AG08395 (cell line): ENCODE measurements at places on chromosomes 7 and 10.

GRCh38 chr10:132793871-132794849, 8.2 kb upstream of the NKX6-2 start:
- DNase-seq = no peak

DNA sequence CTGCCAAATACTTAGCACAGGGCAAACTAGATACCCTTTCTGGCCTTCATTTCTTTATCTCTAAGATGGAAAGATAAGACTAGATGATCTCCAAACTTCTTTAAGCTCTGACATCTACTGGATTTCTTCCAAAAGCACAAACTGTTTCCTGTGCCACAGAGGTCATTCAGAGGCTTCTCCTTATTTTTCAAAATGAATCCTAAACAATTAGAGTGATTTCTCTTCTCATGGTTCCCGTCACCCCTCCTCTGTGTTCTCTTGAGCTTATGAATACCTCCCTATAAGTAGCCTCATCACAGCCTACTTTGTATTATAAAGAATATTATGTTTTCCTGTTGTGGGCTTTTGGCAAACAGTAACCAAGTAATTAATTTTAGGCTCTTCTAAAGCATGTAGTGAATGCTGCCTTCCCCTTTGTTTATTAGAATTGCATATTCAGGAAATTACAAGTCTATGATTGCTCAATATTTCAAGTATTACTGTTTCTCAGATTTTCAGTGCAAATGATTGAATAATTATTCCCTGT, 179.5 kb downstream of the REEP3 start:
- DNase-seq = no peak

- DNase-seq = no peak
Observed at GRCh38 chr10:43221419-43222209, 45.3 kb downstream of the RASGEF1A start.

- DNase-seq = no peak
Observed at GRCh38 chr7:46696741-46697140, 775.7 kb upstream of the IGFBP3 start.

DNA sequence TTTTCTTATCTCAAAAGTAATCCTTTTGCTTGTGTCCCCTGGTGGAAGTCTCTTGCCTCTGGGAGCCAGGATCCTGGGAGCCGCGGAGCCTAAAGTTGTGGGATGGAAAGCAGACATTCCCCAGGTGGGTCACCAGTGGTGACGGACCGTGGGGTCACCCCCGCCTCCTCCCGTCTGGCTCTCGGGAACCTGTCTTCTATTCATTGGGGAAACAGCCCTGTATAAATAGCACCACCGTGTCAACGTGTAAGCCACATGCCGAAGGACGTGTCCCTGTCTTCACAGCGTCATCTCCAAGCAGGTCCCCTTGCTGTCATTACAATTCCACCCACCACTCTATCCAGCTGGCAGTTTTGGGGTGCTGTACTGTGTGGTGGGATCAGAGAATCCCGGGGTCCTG, 87.5 kb downstream of the ELFN1 start:
- DNase-seq = no peak

- DNase-seq = no peak
Observed at GRCh38 chr10:62632071-62632809, 172.3 kb upstream of the ADO start.

DNA sequence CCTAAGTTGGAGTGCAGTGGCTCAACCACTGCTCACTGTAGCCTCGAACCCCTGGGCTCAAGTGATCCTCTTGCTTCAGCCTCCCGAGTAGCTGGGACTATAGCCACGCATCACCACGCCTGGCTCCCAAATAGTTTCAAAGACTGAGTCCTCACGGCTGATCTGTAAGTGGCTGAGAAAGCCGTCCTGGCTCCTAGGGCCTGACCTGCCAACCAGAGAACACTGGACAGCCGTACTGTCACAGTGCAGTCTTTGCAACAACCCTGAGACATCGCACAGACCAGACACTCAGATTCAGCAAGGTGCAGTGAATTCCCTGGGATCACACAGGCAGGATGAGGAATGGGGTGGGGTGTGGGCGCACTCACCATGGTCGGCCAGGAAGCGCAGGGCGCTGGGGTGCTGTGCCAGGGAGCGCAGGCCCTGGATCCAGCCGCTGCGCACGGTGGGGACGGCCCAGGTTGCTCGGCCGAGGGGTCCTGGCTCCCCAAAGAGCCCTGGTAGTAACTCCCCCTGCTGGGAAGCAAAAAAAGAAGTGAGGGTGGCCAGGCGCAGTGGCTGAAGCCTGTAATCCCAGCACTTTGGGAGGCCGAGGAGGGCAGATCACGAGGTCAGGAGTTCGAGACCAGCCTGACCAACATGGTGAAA, 10.7 kb downstream of the BRAT1 start:
- peak; percentile 1 for DNase-seq

DNA sequence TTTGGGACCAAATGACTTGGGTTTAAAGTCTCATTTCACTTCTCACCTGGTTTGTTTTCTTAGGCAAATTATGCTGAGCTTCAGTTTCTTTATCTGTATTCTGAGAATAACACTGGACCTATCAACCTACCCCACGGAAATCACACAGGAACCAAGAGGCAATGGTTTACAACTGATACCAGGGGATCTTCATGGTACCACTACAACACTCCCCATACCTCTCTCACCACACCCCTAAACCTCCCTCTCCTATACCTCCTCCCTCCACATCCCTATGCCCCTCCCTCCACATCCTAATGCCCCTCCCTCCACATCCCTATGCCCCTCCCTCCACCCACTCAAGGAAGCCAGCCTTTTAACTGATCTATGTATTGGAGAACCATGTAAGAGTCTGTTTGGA, 9.9 kb downstream of the FAM204A start:
- DNase-seq = no peak

GRCh38 chr7:48505051-48505450, 333.8 kb downstream of the ABCA13 start:
- no peak for DNase-seq

DNA sequence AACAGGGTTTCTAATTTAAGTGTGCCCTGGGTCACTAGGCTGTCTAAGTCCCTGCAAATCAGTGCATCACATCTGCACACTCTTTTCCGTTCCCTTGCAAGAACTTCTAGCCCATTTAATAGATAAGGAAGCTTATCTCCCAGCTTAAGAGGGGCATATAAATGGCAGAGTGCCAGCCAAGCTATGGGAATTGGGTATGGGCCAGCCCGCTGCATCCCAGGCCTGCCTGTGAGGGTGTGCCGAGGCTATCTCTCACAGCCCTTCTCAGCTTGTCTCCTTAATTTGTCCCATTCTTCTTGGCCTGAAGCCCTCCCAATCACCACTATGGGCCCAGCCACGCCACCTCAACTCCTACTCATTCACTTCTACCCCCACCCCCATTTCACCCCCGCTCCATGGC, 14.7 kb downstream of the AQP1 start:
- DNase-seq = no peak

- no peak for DNase-seq
Observed at GRCh38 chr10:51368943-51369342, 294.7 kb downstream of the PRKG1 start.

DNA sequence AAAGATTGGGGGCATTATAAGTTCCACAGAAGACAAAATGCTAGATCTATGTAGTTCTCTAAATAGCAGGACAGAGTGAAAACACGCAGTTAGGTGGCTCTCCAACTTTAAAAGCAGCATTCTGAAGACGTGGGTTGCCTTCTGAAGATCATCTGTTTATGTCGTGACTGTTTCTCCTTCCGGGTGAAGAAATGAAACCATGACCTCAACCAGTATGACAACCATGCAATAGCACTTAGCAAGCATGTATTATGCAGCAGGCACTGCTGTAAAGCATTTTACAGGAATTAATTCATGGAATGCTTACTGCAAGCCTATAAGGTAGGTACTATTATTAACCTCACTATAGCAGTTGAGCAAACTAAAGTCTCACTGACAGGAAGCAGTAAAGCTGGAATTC, 125.2 kb downstream of the SLC25A13 start:
- no peak for DNase-seq

DNA sequence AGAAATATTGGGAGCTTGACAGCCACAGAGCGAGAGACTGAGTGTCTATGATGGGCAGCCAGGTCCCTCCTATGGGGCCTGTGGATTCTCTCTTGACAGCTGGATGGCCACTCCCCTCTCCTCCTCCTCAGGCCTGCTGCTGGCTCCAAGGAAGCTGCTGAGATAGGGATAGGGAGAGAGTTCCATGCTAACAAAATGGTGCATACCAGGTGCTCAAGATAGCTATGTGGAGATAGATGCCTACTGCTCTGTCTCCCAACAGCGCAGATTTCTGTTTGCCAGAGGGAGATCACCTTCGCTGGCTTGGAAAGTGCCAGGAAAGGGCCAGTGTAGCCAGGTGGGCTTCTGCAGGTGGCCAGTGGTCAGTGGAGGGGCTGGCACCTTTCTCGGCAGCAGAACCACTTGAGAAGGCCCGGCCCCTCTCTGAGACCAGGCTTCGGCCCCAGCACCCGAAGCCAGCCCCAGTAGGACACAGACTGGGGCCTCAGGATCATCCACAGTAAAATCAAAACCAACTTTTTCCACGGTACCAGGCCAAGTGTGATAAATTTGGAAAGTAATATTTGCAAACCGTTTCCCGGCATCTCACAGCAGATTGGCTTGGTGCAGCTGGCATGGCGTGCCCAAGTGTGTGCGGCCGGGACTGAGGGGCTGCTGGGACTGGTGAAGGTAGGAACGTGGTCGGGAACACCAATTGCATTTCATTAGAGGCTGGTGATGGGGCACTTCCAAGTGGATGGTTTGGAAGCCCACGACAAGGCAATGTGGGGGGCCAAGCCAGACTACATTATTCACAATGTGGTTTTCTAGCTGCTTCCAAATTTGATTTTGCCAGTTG, 139.6 kb downstream of the PTPN20 start:
- no peak for DNase-seq

GRCh38 chr10:14605231-14605925, 169.3 kb downstream of the FAM107B start:
- peak; percentile 52 for DNase-seq
